ENCODE measurements at places on chromosomes 2 and 18. TPM values are rescaled to one million over a fixed set of nuclear protein-coding genes. Genes with fewer than 3 reads are reported as not detected.
A peak's percentile ranks its signal among the peaks of the same experiment; 100 is the strongest.

DNA sequence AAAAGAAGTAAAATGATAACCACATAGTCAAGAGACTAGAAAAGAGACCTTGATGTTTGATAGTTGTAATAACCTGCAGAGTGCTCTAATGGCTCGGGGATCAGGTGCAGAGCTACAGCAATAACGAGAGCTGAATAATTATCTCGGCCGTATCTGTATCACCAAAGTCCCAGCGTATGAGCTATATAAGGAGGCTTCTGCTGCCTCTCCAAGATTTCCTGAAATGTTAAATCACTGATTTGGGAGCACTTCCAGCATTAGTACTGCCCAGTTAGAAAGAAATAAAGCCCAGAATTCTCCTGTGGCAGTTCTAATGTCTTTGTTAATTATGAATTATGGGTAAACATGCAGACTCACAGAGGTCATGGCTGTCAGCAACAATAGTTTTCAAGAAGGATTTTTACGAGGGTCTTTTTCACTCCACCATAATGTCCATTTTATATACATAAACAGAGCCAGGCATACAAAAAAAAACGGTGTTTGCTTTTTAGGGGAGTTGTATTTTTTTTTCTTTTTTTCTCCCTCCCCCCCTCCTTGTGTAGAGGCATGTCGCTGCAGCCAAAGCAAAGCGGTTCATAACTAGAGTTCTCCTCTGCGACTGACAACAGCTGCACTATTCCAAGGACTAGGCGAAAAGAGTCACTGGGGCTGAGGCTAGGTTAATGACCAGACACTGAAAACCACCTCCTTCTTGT lies 168.3 kb upstream of the VRK2 start:
- peak; percentile 69 for DNase-seq

DNA sequence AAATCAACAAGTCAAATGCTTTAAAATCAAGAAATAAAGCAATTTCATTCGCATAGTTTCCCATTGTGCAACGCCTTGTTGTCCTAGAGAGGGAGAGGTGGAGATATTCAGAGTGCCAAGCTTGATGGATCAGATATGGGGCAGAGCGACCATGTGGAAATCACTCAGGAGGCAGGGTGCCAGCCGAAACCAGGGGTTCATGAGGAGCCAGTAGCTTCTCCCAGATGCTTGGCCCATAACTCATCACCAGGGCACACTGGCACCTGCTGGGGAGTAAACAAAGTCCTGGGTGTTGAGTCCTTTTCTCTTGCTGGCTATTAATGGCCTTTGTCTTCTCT lies 53.0 kb upstream of the ASAP2 start:
- no peak for DNase-seq

DNA sequence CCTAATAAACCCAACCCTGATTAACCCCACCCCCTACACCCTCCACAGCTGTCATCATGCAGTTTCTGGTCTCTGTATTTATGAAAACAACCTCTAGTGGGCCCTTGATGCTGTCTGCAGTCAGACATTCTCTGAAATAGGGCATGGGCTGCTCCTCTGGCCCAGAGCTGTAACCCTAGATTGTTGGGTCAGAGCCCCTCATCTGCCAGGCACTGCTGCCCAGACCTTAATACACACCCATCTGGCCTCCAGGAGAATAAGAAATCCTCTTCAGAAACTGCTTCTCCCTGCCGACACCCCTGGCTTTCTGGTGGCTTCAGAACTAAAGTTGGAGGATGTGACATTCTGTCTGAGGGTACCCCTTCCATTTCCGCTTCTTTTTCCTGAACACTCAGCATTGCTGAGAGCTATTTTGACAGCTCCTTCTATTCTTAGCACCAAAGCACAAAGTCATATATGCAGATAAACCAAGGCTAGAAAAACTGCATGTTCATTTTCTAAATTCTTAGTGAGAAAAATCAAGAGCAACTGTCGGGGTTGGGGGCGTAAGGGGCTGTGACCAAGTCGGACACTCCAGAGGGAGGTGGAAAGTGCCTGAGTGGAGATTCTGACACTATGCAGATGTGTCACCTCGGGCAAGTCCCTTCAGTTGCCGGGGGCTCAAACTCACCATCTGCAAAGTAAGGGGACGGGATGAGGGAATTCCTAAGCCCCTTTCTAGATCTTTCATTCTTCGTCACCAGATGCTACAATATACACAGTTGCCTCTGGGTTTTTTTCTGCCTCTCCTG lies 28.7 kb downstream of the SRSF7 start:
- no peak for DNase-seq

The WNT6 gene
- polyA plus RNA-seq = 0.36 TPM

The ZNF521 gene
- 39.2 TPM for polyA plus RNA-seq

The PUM2 gene
- 91.5 TPM for polyA plus RNA-seq
